ENCODE measurements at places on chromosomes 2 and 18.
A peak's percentile ranks its signal among the peaks of the same experiment; 100 is the strongest.

DNA sequence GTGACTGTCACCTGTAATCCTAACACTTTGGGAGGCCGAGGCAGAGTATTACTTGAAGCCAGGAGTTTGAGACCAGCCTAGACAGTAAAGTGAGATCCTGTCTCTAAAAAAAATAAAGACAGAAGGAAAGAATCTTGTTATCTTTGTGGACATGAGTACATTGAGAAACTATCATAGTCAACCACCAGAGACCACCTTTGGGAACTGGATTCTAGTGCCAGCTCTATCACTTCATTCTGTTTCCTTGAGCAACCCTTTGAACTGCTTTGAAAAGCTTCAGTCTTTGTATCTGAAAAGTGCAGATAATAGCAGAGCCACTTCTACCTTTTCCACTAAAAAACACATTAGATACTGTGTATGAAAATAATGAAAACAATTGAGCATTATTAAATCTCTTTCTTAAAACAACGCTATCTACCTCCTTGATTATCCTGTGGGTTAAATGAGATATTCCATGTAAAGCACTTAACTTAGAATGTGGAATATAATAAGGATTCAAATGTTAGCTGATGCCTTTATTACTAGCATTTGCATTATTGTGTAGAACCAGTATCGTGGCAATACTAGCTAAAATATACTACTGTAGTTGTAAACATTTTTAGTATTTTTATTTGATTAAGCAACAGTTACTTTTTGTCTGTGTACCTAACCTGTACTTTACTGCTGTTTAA is 8.8 kb downstream of the GORASP2 start:
- DNase-seq: no peak

GRCh38 chr2:176562359-176563078 is 293.3 kb downstream of the MTX2 start:
- DNase-seq: no peak

DNA sequence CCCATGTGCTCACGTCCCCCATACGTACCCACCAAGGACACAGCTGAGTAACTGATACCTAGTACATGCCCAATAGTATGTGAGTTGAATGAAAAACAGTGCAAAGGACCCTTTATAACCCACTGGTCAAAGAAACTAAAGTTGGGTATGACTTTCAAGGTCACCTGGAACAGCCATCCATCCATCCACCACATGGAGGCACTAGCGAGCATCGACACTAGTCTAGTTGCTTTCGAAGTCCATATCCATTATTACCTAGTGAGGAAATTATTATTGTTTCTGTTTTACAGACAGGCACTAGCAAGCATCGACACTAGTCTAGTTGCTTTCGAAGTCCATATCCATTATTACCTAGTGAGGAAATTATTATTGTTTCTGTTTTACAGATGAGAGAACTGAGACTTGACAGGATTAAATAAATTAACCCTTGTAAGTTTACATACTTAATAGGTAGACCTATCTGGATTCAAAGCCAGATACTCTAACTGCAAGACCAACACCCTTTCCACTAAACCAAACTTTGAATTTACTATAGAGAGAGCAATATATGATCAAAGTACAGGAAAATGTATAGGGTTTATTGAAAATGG is 233.7 kb downstream of the METTL4 start:
- peak; percentile 18 for DNase-seq

DNA sequence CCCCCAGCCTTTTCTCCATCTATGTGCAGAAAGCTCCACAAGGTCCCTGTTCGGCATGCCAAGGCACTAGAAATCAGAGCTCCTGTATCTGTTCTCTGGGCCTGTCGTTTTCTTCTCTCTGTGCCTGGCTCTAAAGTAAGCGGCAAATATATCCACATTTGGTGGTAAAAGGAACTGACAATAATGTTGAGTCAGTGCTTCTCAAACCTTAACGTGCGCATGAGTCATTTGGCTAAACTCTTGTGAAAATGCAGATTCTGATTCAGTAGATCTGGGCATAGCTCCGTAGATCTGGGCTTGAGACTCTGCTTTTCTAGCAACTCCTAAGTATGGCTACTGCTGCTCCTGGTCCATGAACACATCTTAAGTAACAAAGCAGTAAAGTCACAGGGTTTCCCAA is 16.5 kb upstream of the ACSL3 start:
- no peak for DNase-seq

DNA sequence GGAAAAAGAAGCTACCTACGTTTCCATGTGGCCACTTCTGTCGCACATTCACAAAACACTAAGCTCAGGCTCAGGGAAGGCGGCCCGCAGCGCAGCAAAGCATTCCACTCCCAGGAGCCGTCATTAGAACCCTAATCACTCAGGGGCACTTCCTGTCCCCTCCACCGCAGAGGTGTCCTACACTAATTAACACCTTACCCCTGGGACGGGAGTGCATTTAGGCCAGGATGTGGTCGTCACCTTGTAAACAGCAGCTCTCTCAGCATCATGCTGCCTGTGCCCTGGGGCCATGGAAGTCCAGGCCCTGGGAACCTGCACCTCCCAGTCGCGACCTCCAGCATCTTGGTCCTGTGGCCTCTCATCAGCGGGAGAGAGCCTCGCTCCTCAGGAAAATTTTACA is 359.8 kb upstream of the SALL3 start:
- no peak for DNase-seq

DNA sequence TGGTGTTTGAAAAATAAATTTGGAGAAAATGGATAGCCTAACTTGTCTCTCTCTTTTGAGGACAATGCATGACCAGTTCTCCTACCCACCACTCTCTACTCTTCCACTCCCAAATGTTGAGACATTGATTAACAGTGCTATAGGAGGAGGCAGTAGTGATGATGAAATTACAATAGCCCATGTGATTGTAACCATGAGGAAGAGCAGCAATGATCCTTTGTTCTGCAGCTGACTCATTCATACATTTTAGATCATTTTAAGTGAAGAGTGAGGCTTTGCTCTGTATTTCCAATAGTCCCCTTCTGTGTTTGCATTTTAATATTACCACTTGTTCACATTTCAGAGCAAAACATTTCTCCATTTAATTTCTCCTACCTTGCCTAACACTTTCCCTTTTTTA is 592.3 kb downstream of the THSD7B start:
- DNase-seq: no peak

DNA sequence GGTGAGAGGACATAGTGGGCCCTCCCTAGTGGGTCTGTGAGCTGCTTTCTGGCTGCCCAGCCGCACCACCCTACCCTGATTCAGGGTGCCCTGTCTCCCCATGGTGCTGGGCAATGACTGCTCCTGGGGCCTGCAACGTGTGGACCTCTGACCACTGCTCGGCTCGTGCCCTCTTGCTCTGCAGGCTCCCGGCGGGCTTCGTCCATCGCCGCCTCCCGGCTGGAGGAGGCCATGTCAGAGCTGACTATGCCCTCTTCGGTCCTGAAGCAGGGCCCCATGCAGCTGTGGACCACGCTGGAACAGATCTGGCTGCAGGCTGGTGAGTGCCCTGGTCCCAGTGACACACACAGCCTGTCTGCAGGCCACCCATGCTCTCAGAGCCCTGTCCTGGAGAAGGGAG is 103.5 kb downstream of the STPG4 start:
- no peak for DNase-seq

GRCh38 chr2:198763793-198764192 is 693.9 kb downstream of the SATB2 start:
- DNase-seq: no peak

DNA sequence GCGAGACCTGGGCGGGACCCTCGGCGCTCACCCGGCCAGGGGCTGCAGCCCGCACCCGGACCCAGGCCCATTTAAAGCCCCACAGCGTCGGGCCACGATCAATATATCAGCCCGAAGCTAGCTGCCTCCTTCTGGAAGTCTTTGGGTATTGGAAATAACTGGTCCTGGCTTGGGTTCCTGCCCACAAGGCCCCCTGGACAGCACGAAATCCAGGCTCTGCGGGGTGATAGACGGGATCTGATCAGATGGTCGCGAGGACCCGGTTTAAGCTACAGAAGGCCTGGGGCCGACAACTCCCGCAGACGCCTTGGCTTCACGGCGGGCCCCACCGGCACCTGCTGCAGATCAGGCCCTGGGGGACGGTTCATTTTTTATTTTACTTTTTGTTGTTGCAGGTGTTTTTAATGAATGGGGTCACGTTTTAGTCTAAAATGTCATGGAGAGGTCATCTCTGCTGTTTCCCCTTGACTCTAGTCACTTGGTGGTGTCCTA is 362 bp upstream of the PSTPIP2 start:
- no peak for DNase-seq

DNA sequence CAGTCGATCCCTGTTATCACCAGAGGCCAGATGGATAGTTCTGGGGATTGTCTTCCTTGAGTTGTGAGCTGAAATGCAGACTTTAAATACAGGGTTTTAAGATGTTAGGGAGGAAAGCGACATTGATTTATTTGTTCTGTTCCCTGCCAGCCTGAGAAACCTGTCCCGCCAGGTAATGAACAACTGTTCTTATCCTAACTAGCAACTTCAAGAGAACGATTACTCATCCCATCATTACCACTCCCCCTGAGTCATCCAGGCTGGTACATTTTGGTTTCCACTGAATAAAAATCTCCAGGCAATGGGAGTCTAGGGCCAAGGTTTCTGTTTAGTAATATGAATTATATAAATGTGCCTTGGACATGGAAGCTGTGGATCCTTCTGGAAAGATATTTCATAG is 131.2 kb downstream of the LYPD6B start:
- DNase-seq: no peak

- no peak for DNase-seq
Observed at GRCh38 chr2:45469314-45470099, 141.6 kb downstream of the SRBD1 start.

DNA sequence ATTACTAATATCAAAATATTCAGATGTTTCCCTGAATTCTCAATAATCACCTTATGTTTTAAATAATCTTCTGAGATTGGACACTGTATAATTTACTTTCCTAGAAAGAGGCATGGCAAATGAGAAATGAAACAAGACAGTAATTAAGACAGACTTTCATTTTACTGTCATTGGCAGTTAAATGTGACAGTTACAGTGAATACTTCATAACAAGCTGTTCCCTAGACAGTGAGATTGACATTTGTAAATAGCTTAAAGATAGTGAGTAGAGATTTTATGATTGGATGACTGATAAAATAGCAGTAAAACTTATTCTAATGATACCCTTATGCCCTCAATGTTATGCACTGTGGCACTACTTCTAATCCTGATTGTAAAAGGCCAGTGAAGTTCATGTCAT is 524.9 kb upstream of the TMEFF2 start:
- DNase-seq: no peak

- no peak for DNase-seq
Observed at GRCh38 chr2:122523981-122524380, 768.5 kb downstream of the TSN start.

GRCh38 chr2:134127496-134127895 is 126.4 kb upstream of the MGAT5 start:
- DNase-seq: peak; percentile 66

- no peak for DNase-seq
Observed at GRCh38 chr2:64946769-64947247, 42.4 kb upstream of the SLC1A4 start.

- DNase-seq: no peak
Observed at GRCh38 chr18:361941-362310, 94.1 kb upstream of the THOC1 start.

All from stimulated activated CD4-positive, alpha-beta T cell treated with anti-CD3 and anti-CD28 coated beads, Interleukin-2, amount 100 ng/mL, for 4 hours (primary cell).